ENCODE measurements at places on chromosomes 13 and 19. TPM values are rescaled to one million over a fixed set of nuclear protein-coding genes. Genes with fewer than 3 reads are reported as not detected.
A peak's percentile ranks its signal among the peaks of the same experiment; 100 is the strongest.

DNA sequence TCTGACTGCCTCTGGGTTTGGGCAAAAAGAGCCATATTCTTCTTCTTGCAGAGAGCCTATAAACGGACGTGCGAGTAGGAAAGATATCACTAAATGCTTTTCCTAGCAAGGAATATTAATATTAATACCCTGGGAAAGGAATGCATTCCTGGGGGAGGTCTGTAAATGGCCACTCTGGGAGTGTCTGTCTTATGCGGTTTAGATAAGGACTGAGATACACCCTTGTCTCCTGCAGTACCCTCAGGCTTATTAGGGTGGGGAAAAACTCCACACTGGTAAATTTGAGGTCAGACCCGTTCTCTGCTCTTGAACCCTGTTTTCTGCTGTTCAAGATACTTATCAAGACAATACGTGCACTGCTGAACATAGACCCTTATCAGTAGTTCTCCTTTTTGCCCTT lies 763.8 kb downstream of the SLITRK5 start:
- DNase-seq = no peak

GRCh38 chr13:93304868-93305613 lies 78.4 kb downstream of the GPC6 start:
- no peak for DNase-seq

DNA sequence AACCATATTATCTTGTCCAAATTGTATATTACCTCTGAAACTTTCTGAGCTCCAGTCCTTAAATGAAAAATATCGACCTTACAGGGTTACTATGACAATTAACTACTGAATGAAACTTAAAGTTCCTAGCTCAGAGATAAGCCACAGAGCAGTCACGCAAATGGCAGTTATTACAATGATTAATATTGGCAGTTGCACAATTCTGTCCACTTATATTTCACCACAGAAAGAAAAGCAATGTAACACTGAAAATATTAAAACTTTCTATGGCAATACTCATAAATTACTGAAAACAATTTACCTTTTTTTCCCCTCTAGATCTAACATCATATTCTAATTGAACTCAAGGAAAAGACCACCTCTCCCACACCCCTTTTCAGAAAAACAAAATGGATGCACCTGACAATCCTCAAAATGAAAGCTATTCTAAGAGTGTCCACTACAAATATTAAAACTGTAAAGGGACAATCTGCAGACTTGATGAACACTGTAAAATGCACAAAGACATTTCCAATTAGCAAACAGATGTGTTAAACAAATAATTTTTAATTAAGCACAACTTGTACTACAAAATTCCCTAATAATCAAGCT lies 14.6 kb downstream of the LNX2 start:
- no peak for DNase-seq

DNA sequence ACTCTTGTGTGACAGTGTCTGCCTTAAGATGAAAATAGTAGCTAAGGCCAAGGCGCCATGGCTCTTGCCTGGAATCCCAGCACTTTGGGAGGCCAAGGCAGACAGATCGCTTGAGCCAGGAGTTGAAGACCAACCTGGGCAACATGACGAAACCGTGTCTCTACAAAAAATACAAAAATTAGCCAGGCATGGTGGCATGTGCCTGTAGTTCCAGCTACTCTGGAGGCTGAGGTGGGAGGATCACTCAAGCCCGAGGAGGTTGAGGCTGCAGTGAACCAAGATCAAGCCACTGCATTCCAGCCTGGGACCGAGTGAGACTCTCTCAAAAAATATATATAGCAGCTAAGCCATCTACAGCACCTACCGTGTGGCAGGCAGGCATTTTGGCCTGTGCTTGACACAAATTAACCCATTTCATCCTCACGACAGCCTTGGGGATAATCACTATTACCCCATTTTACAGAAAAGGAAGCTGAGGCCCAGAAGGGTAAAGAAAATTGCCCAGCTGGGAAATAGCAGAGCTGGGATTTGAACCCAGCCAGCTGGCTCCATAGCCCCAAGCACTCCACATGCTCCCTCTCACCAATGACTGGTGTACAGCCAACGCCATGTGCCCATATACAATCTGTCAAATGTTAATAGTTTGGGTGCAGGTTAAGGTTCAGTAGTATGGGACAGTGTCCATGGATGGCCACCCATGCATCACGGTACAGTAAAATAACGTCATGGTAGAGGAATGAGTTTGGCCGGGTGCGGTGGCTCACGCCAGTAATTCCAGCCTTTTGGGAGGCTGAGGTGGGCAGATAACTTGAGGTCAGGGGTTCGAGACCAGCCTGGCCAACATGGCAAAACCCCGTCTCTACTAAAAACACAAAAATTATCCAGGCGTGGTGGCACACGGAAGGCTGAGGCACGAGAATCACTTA lies 3.1 kb downstream of the SLC1A5 start:
- DNase-seq = no peak

PLVAP gene
- polyA plus RNA-seq = 5.3 TPM

CXCL17 gene
- 15.3 TPM for polyA plus RNA-seq

DNA sequence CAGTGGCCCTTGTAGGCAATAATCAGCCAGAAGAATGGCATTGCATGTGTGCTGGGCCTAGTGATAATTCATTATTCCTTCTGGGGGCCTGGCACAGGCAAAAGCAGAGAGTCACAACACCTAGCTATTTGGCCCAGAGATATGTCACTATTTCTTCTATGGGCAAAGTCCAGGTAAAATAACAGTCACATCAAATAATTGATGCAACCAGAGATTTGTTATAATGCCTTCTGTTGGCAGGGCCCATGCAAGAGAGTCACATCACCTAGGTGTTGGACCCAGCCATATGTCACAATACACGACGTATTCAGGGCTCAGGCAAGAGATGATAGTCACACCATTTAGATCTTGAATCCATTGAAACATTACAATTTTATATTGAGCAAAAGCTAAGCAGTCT lies 66.1 kb downstream of the ZNF726 start:
- DNase-seq = no peak

SERTAD3 gene
- 62.2 TPM for polyA plus RNA-seq

NKG7 gene
- not detected for polyA plus RNA-seq

- DNase-seq = peak; percentile 14
Observed at GRCh38 chr13:25819856-25820530, 231.8 kb downstream of the SHISA2 start.

PSMD8 gene
- polyA plus RNA-seq = 278 TPM

HSPB6 gene
- polyA plus RNA-seq = 235 TPM

ATP4B gene
- 30.8 TPM for polyA plus RNA-seq

LILRB1 gene
- not detected for polyA plus RNA-seq

GRCh38 chr19:6250909-6251308 lies 28.9 kb downstream of the MLLT1 start:
- DNase-seq = no peak

DNA sequence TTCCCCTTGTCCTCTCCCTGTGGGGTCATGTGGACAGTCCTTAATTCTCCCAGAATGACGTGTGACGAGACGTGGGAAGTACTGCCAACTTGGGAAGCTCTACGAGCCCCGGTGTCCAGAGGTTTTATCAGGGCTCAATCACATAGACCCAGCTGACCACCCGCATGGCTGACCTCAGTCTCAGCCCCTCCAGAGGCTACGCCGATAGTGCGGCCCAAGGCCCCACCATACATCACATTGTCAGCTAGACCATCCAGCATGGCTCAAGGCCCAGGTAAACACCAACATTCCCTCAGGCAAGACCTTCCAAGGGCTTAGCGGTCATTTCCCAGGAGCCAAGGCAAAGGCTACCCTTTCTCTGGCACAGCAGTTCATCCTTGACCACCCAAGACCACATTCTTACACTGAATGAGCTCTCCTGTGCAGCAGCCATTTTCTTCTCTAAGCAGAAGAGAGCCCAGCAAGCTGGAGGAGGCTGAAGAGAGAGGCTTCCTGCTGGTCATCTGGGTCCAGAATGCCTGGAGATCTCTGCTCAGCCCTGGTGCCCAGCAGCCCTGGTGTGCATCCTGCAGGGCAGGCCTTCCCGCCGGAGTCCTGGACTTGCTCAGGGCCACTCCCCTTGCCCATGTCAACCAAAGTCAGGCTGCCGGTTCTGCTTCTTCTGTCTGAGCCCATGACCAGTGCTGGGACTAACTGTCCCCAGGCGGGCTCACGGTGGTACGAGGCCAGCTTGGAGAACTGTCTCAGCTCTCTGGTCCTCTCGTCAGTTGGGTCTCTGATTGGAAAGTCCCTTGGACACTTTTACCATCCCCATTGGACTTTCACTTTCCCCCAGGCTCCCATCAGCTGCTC lies 7.9 kb upstream of the F10 start:
- no peak for DNase-seq

DNA sequence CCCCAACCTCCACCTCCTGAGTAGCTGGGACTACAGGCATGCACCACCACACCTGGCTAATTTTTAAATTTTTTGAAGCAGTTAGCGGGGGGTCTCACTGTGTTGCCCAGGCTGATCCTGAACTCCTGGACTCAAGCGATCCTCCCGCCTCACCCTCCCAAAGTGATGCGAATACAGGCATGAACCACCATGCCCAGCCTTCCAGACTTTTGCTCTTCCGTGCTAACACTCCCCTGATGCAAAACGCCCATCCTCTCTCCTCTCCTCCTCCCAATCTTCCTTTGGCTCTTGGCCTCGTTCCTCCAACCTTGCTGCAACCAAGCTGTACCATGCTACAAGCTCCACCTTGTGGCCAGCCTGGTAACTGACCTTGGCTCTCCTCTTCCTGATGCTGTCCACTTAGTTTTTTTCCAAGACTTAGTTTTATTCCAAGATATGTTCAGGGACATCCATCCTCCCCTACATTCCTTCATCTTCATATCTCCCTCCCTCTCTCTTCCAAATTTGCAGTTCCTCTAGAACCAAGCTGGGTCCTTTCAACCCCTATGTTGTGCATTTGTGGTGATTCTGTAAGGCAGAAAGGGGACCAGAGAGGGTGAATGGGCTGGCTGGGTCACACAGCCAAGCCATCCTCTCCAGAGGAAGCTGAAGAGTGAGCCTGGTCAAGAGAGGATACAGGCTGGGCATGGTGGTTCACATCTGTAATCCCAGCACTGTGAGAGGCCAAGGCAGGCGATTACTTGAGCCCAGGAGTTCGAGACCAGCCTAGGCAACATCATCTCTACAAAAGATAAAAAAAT lies 32.8 kb downstream of the TINCR start:
- no peak for DNase-seq

EIF3K gene
- polyA plus RNA-seq = 170 TPM

ZNF283 gene
- polyA plus RNA-seq = 1.8 TPM

FARP1 gene
- 68.7 TPM for polyA plus RNA-seq

DNA sequence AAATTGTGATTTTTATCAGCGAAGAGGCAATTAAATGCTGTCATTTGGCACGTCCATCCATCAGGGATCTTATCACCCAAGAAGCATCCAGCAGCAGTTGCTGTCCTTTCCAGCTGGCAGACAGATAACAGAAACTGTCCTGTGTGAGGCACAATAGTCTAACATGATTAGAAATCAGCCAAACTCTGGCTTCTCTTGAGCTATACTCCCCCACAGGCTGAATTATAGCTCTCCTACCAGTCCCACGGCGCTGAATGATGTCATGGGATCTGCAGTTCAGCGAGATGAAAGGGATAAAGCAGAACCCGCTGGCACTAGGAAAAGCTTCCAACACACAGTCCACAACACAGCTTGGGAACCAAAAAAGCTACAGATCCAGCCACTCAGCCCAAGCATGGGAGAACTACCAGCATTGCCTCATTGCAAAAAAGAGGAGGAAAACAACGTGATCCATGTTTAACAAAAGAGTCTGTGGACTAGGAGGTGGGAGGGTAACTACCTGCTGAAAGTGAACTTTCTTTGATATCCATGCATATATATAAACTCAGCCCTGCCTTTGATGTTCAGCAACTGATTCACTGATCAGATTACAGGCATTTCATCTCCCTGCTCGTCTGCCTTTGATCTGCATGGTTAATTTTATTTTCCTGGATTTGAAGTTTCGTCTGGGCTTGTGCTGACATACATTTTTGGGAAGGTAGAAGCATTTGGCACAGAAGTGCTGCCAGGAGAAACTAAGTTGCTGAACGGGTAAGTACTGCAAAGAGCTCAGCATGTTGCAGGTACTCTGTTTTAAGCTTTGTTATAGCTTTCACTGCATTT lies at the start of gene TNFRSF19:
Gene TNFRSF19 (plus strand): TSS at position 314 of the 822 bp plus-strand sequence. CDS start 19,772 bp downstream, outside the sequence.
- peak; percentile 64 for DNase-seq

Data from hepatocyte (in vitro differentiated cells).